ENCODE measurements at places on chromosomes 7 and 10. TPM values are rescaled to one million over a fixed set of nuclear protein-coding genes. Genes with fewer than 3 reads are reported as not detected.

The EPO gene
- not detected for total RNA-seq

The EGR2 gene
- total RNA-seq, result not detected

The PON1 gene
- total RNA-seq, result not detected

The ADARB2 gene
- total RNA-seq, result not detected

The C10orf53 gene
- total RNA-seq, result not detected

The GBX1 gene
- not detected for total RNA-seq

The ZNF365 gene
- total RNA-seq, result 0.94 TPM

The MUC3A gene
- under 0.01 TPM for total RNA-seq

The CEP55 gene
- total RNA-seq, result 0.94 TPM
